ENCODE measurements at places on chromosomes 7 and 10. TPM values are rescaled to one million over a fixed set of nuclear protein-coding genes. Genes with fewer than 3 reads are reported as not detected.

The PYROXD2 gene
- 11.3 TPM for total RNA-seq

The JMJD1C gene
- 39.4 TPM for total RNA-seq

The ZP3 gene
- total RNA-seq = 1.9 TPM

The ITPRID1 gene
- not detected for total RNA-seq

The KMT2C gene
- total RNA-seq = 21.4 TPM

The SPRN gene
- 0.63 TPM for total RNA-seq

The ZEB1 gene
- total RNA-seq = 133 TPM

The ITIH5 gene
- total RNA-seq = 0.17 TPM

The FANK1 gene
- total RNA-seq = 8.5 TPM

The LRRC18 gene
- not detected for total RNA-seq

The FAM53B gene
- 10.7 TPM for total RNA-seq

The KCP gene
- total RNA-seq = 0.34 TPM

The HTRA1 gene
- total RNA-seq = 155 TPM

The ACSL5 gene
- total RNA-seq = 3.3 TPM

The PRKAR2B gene
- 3.4 TPM for total RNA-seq

The NCF1 gene
- under 0.01 TPM for total RNA-seq

The ZMIZ1 gene
- 12.6 TPM for total RNA-seq

The TACC2 gene
- total RNA-seq = 2.5 TPM

The SPDYE6 gene
- not detected for total RNA-seq

The SPACDR gene
- total RNA-seq = 0.17 TPM

The SP8 gene
- not detected for total RNA-seq

The OR13A1 gene
- under 0.01 TPM for total RNA-seq

The UPF2 gene
- 14.2 TPM for total RNA-seq

The VDAC2 gene
- 98.0 TPM for total RNA-seq

The MDFIC gene
- total RNA-seq = 40.5 TPM

The ORC5 gene
- 13.0 TPM for total RNA-seq

The KCNH2 gene
- 0.17 TPM for total RNA-seq

The HIBADH gene
- 85.7 TPM for total RNA-seq

The LIPK gene
- not detected for total RNA-seq

The NPC1L1 gene
- total RNA-seq = 0.09 TPM

The NRF1 gene
- total RNA-seq = 7.7 TPM

The TAF6 gene
- total RNA-seq = 23.8 TPM

The ADRB1 gene
- total RNA-seq = not detected

The ARMH3 gene
- total RNA-seq = 9.3 TPM

The NRG3 gene
- total RNA-seq = not detected

The CRPPA gene
- 0.60 TPM for total RNA-seq

The EXOC6 gene
- 10.1 TPM for total RNA-seq

The GRM3 gene
- total RNA-seq = not detected

The PRPS1L1 gene
- total RNA-seq = not detected

The OPN4 gene
- not detected for total RNA-seq

The NSUN5 gene
- 11.8 TPM for total RNA-seq

The SEMA3D gene
- 4.0 TPM for total RNA-seq

The CHST12 gene
- 2.7 TPM for total RNA-seq

The BTBD16 gene
- total RNA-seq = not detected

The RBP3 gene
- total RNA-seq = not detected

The WDR86 gene
- 0.95 TPM for total RNA-seq

The TCAF2 gene
- total RNA-seq = 0.94 TPM

The NAT16 gene
- total RNA-seq = not detected

The TNPO3 gene
- 60.0 TPM for total RNA-seq

The POLD2 gene
- 57.8 TPM for total RNA-seq

All from bronchial smooth muscle cell (primary cell).